ENCODE measurements at places on chromosomes 11 and 22.
A peak's percentile ranks its signal among the peaks of the same experiment; 100 is the strongest.

DNA sequence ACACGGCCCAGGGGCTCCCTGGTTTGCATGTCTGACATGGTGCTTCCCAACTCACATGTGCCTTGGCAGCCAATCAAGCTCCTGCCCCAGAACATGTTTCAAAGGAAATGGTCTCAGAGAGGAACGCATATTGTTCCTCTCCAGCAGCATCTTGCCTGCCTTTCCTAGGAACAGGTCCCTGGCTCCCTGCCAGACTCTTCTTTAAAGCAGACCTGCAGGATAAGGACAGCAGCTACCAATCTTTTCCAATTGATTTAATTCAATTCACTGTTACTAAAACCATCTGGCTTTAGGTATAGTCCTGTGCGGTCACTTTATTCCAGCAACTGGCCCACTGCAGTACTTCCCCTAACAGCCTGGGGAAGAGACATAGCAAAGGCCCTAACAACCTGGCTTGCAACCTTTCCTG is 79.9 kb downstream of the AMBRA1 start:
- peak; percentile 57 for DNase-seq

- DNase-seq: no peak
Measured at GRCh38 chr11:122809866-122810265, 28.4 kb upstream of the CRTAM start.

- DNase-seq: no peak
Measured at GRCh38 chr11:27701355-27702105, 1.3 kb upstream of the BDNF start.

DNA sequence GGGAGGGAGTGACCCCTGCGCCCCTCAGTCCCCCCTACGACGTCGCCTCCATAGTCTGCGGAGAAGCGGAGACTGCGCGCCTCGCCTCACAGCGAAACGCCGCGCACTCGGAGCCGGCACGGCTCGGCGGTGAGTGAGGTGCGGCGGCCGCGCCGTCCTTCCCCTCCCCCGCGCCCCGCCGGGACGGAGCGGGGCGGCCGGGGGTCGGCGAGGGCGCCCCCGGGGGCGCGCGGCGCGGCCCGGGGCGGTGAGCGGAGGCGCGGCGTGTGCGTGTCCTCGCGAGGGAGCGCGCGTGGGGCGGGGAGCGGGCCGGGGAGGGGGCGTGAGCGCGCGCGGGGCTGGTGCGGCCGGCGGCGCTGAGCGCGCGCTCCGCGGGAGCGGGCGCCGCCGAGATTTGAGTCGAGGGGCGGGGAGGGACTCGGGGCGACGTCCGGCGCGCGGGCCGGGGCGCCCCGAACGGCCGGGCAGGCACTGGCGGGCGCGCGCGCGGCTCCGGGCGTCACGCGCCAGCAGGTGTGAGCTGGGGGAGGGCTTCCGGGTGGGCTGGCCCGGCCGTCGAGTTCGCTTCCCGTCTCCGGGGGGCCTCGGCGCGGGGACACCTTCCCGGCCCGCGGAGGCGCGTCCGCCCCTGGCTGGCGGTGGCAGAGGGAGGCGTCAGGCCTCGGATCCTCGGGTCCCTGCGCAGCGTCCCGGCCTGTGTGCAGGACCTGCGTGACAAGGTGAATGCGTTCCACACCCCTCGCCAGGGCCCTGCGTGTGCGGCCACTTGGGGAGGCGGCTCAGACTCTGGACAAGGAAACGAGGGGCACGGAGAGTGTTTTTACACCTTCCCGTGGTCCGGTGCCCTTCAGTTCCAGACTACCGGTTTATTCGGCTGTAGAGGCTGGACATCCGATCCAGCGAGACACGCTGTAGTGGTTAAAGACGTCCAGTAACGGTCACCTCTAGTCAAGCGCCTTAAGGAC is 50.4 kb downstream of the FAM83F start:
- DNase-seq: peak; percentile 34

GRCh38 chr22:22460635-22461034 is 47.9 kb downstream of the ZNF280B start:
- DNase-seq: no peak

DNA sequence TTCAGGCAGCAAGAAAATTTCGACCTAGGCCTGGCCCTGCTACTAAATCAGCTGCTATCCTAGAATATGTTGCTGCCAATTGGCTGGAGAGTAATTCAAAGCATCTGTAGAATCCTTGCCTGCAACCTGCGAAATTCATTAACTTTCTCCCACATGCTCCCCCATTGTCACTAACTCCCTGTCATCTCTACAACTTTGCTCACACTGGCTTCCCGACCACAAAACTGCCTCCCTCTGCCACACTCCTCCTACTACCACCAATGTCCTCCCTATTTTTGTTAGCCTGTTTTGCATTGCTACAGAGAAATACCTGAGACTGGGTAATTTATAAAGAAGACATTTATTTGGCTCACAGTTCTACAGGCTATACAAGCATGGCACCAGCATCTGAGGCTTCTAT is 570.6 kb downstream of the INSC start:
- no peak for DNase-seq

GRCh38 chr22:35910926-35911325 is 117.7 kb downstream of the RBFOX2 start:
- no peak for DNase-seq

GRCh38 chr11:125201525-125202141 is 37.1 kb downstream of the PKNOX2 start:
- no peak for DNase-seq

- peak; percentile 64 for DNase-seq
Measured at GRCh38 chr11:128451652-128452470, 135.5 kb downstream of the ETS1 start.

GRCh38 chr22:17946662-17947367 is 77.5 kb downstream of the MICAL3 start:
- no peak for DNase-seq

- DNase-seq: no peak
Measured at GRCh38 chr22:27912101-27912500, 7.0 kb downstream of the PITPNB start.

GRCh38 chr22:36339171-36340065 is 48.3 kb downstream of the MYH9 start:
- DNase-seq: no peak

GRCh38 chr11:66614073-66614472 is 2.4 kb upstream of the RBM14 start:
- no peak for DNase-seq

DNA sequence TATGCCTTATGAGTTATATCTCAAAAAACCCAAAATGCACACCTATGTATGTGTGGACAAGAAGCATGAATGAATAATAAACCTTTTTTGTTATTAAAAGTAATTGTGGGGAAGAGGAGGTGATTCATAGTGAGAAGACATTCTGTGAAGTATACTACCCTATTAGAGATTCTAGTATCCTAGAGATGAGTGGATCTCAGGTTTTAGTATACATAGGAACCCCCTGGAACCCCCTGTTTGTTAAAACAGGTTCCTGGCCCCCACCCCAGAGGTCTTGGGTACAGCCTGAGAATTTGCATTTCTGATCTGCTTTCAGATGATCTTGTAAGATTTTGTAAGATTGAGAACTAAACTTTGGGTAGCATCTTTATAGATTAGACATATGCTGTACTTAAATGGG is 17.5 kb downstream of the NUCB2 start:
- no peak for DNase-seq

Measured in nucleus accumbens (tissue), 56 donors.